ENCODE measurements at places on chromosomes 6 and 20. TPM values are rescaled to one million over a fixed set of nuclear protein-coding genes. Genes with fewer than 3 reads are reported as not detected.

ERVFRD-1 gene
- not detected for total RNA-seq

SNAP91 gene
- 8.7 TPM for total RNA-seq

PSMB9 gene
- not detected for total RNA-seq

CRIP3 gene
- total RNA-seq: 2.0 TPM

RAET1L gene
- total RNA-seq: not detected

MCHR2 gene
- total RNA-seq: not detected

MICB gene
- total RNA-seq: not detected

COL12A1 gene
- 50.2 TPM for total RNA-seq

Measured in neural crest cell (in vitro differentiated cells).